Right cardiac atrium (tissue), 5 donors: ENCODE measurements at places on chromosomes 7 and 10.
A peak's percentile ranks its signal among the peaks of the same experiment; 100 is the strongest.

DNA sequence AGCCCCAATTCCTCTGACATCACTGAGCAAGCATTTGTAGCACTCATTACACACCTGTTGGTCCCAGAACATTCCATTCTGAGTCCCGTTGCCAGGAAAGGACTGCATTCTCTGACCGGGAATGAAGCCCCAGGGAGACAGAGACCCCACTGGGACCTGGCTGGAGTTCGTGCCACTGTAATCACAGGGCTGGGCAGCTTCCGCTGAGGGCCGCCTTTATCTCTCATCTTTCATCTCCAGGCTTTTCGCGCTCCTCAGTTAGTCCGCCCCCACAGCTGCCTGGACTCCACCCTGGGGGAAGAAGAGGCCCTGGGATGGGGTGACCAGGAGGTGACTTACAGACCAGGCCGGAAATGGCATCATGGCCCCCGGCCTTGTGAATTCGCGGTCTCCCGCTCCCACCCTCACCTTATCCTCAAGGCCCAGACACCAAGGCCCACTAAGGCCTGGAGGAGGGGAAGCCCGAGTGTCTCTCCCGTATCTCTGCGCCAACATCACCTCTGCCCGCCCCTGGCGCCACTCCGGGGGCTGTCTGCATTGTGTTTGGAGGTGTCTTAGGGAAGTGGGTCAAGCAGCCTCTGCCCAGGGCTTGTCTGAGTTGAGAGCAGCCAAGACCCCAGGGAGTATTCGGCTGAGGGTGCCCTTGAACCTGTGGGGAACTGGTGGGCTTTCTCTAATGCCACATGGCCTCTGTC lies 75.4 kb downstream of the PROSER2 start:
- no peak for DNase-seq

- DNase-seq, result no peak
Measured at GRCh38 chr7:123191132-123191531, 8.6 kb downstream of the SLC13A1 start.

GRCh38 chr10:21161647-21162046 lies 264.5 kb upstream of the NEBL start:
- no peak for DNase-seq

DNA sequence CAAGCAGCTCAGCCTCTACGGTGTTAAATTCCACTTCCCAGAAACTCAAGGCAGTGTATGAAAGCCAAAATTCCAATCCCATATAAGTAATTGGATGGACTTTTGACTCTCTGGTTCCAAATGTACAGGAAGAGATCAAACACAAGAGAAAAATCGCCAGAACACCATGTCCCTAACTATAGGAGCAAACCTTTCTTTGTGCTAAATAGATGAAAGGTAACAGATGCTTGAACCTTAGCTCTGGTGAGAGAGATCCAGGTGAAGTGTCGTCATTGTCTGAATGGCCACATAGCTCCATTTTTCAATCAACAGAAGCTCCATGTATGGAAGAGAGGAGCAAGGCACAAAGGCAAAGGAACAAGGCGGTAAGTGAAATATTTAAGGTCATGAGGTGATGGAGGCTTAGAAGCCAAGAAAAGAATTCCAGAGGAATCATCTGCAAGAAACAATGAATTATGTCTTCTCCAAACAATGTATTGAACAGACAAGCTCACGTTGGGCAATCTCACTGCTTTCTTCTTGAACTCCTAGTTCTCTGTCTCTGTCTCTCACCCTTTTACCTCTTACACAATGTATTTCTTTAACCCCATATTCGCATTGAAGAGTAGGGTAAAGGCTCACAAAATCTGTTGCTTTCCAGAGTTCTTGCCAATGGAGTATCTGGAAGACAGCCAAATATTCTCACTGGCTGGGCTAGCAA lies 585.1 kb downstream of the GATA3 start:
- DNase-seq, result no peak

DNA sequence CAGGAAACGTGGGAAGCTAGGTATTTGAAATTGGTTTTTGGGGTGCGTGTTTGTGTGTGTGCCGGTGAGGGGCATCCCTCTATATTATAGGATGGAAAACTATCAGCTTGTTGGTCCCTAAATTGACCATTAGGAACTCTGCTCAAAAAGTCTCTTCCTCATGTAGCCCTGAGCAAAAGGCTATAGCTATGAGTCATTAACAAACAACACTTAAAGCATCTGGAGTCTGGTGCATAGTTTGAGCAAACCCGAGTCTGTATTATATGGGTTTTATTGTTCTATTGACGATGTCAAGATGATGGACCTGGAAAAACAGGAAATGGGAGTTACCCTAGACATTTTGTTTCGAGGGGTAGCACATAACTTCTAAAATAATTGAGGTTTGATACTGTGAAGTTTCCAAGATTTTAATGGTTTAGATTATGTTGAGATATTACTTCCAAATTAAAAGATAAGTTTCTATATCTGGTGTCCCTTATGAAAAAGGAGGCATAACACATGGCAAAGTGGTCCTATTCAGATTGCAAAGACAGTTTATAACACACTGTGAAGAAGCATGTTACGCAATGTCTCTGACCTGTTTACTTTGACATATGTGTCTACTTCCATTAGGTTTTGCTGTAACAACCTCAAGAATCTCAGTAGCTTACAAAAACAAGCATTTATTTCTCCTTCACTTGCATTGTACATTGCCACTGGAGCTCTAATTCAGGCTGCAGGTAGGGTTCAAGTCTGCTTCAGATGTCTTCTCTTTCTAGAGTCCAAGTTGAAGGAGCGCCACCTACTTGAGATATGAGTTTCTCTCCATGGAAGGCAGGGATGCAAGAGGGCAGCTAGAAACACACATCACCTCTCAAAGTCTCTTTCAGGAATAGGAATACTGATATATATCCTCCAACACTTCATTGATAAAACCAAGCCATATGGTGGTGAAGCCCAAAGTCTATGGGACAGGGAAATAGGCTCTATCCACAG lies 357.7 kb downstream of the PHF14 start:
- DNase-seq, result no peak

DNA sequence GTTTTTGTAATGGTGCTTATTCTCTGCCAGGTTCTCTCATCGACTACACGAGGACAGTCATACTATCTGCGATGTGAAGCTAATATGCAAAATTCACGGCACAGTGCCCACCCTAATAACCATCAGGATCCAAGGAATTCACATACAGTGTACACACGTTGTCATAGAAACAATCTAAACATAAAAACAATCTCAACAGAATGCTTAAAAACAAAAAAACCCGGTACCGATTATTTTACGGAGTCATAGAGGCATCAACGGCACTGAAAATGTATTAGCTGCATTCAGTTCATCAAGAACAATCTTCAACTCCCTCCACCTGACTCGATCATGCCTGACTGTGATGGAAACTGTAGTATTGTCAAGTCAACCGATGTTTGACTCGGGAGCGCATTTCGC lies 628 bp downstream of the MRPS33 start:
- no peak for DNase-seq

DNA sequence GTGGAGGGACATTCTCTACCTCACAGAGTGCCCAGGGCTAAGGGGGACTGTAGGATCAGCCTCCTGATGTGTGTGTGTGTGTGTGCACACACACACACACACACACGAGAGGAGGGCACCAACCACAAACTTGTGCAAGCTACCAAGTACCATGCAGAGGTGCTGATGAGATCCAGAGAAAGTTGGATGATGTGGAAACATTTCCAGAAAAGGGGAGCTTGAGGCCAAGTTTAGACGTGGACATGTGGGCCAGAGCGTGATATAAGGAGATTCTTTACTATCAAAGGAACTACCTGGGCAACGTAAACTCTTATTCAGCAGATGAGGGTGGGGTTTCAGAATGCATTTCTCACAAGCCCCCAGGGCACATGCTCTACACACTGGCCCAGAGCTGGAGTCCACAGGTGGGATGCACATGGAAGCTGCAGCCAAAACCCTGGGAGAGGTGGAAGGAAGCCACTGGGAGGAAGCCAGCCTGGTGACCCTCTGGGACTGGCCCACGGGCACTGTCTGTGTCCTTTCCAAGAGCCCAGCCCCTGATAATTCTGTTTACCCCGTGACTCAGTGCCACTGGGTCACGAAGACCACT lies 53.5 kb downstream of the DLG5 start:
- DNase-seq, result no peak

- DNase-seq, result no peak
Measured at GRCh38 chr7:121954803-121955202, 81.8 kb downstream of the PTPRZ1 start.

DNA sequence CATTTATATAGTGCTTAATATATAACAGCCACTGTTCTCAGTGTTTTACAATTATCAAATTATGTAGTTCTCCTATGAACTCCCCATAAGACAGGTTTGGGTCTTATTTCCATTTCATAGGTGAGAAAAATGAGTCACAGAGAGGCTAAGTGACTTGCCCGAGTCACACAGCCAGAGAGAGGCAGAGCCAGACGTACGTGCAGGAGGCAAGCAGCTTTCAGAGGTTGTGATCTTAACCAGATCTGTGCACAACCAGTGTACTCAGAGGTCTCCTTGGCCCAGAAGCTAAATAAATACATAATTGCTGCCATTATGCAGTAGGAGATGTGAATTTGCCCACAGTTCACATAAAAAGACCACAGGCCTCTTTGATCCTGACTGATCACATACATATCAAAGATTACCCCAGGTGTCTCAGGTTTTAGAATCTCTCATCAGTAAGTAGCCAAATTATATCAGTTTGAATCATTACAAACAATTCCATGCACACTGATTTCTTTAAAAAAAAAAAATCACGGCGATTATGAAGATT lies 304.7 kb upstream of the AOAH start:
- no peak for DNase-seq

DNA sequence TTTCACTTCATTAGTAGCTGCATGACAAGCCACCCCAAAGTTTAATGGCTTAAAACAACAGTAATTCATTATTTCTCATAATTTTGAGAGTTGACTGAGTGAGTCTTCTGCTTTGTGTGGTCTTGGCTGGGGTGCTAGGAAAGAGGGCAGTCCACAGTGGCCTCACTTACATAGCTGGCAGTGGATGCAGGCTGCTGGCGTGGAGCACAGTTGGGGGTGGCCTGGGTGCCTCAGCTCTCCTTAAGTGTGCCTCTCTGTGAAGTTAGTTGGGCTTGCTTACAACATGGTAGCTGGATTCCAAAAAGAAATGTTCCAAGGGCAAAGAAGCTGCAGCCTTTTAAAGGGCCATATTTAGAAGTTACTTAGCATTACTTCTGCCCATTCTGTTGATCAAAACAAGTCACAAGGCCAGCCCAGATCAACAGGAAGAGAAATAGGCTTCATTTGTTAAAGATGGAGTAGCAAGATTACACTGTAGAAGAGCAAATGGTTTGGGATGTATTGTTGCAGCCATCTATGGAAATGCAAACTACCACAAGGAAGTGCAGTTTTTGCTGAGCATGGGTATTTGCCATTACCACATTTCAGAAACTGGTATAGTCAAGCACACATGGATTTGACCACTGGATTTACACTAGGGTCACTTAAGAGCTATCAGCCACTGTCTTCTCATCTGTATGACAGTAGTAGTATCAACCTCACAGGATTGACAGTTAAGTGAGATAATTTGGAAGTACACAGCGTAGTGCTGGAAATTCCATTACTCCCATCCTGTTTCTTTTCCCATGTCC lies 33.6 kb downstream of the ZEB1 start:
- DNase-seq, result no peak

GRCh38 chr10:34081347-34081743 lies 733.8 kb downstream of the PARD3 start:
- DNase-seq, result peak; percentile 67

- DNase-seq, result no peak
Measured at GRCh38 chr10:44030132-44030531, 354.8 kb downstream of the CXCL12 start.

- no peak for DNase-seq
Measured at GRCh38 chr7:42193471-42194129, 43.4 kb downstream of the GLI3 start.

- DNase-seq, result no peak
Measured at GRCh38 chr10:49055221-49055849, 60.0 kb downstream of the VSTM4 start.
